ENCODE measurements at places on chromosomes 12 and 14.

DNA sequence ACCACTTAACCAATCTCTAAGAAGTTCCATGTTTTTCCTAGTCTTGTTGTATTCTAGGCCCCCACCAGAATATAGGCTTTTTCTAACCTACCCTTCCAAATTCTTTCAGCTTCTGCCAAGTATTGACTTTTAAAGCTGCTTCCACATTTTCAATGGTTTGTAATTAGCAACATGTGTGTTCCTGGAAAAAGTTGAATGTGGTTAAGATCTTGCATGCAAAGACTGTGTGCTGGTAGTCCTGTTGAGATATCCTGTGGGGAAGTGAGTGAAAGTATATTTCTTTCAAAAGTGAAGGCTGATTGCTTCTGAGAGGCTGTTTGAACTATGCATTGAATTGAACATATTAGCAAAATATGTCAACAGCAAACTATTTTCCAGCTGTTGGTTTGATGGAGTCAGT is 646 bp upstream of the OR6C4 start:
- no peak for DNase-seq

DNA sequence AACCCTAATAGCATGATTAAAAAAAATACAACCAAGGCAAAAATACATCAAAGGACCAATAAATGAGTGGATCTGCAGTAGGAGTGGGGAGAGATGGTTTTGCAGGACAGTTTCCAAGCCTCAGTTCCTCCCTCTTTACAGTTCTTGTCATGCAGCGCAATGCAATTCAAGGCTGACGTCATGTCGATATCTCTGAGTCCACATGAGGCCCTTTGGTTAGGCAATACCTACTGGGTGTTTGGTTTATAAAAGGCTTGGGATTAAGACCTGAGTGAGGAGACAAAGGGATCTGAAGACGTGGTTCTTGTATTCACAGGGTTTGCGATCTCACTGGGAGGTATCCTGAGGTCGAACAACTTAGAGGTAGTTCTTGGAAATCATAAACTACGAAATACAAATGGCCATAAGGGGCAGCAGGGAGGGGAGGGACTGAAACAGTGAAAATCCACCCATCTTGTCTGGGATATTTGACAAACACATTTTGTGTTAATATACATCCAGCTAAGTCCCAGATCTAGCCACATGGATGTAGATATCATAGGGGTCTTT is 441.0 kb downstream of the FUT8 start:
- no peak for DNase-seq

DNA sequence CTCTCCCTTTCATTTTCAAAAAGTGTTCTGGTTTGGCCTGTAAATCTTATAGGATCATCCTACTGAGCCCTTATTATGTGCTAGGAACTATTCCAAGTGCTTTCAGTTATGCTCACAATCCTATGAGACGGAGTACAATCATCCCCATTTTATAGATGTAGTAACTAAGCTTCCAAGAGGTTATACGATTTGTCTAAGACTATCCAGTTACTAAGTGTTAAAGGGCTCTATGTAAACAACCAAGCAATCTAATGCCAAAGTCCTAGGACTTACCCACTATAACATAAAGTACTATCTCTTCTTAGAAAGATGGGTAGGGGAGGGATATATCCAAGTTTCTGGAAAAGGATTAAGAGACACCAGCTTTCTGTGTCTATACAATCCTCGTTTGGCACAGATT is 6.7 kb downstream of the CFL2 start:
- no peak for DNase-seq

DNA sequence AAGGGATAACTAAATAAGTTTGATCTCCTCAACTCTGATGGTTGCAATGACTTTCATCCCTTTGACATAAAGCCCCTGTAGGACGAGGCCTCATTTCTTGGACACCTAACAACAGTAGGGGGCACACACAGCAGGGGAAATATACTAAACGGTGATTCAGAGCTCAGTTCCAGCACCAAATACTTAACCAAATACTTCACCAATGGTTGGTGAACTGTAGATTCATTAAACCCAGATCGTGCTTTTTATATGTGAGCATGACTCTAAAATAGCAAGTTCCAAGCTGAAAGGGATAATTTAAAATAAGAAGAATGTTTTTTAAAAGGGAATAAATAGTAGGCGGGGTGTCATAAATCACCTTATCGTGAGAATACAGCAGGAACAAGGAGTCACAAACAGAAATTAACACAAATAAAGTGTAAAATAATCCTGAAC is 53.2 kb downstream of the ATG2B start:
- DNase-seq = no peak

DNA sequence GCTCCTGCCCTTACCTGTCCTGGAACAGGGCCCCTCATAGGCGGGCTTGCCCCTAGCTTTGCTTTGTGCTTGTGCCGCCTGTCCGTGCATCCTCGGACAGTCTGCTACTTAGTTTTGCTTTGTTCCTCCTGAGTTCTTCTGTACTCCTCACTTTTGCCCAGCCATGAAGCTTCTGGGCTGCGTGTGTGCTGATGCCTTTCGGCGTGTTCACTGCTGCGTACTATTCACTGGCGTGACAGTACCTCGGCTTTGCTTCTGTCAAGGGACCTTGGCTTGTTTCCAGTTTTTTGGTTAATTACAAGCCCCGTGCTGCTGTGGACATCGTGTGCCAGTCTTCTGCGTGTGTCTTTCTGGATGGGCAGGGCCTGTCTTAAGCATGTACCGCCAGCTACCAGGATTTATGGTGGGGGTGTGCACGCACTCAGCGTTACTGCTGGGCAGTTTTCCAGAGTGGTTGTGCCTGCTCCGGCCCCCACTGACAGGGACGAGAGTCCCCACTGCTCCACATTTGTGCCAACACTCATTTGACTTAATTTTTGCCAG is 2.5 kb downstream of the PACS2 start:
- no peak for DNase-seq

DNA sequence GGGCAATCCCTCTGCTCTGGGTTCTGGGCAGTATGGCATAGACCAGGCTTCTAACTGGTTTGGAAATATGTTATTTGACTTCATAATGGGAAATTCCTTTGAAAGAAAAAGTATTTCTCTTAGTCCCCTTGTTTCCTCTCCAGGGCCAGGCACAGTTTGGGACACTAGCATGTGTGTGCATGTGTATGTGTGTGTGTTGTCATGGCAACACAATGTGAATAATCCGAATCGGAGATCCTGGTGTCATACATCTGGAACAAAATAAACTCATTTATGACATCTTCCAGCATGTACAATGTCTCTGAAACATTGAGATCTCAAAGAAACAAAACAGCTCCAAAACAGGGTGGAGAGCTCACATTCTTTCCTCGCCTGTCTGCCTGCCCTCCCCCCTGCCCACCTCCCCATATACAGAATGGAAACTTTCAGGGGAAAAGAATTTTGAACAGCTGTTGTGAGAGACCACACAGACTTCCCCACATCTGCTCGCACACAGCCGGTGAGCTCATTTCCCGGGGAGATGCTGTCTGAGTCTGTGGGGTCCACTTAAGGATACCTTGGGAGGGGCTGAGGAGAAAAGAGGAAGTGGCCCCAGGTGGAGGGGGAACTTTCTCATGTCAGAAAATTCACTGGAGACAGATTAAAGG is 55.5 kb upstream of the PARP11 start:
- DNase-seq = peak; percentile 84

DNA sequence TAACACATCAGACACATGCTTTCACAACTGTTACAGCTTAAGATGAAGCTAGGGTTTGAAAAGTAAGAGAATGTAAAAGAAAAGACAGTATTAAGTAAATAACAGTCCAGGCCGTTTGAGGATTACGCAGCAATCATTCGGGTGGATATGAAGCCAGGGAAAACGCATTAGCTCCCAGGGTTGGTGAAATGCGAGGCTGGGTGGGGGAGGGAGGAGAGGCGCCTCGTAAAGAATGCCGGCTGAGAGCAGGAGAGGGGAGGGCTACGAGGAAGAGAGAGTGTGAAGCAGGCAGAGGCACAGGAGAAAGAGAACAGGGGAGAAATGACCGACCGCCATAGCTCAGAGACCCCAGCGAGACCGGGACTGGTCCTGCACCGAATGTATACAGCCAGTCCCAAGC is 73.0 kb downstream of the IQSEC3 start:
- peak; percentile 85 for DNase-seq

GRCh38 chr14:101362529-101363260 is 198.6 kb upstream of the DIO3 start:
- no peak for DNase-seq

DNA sequence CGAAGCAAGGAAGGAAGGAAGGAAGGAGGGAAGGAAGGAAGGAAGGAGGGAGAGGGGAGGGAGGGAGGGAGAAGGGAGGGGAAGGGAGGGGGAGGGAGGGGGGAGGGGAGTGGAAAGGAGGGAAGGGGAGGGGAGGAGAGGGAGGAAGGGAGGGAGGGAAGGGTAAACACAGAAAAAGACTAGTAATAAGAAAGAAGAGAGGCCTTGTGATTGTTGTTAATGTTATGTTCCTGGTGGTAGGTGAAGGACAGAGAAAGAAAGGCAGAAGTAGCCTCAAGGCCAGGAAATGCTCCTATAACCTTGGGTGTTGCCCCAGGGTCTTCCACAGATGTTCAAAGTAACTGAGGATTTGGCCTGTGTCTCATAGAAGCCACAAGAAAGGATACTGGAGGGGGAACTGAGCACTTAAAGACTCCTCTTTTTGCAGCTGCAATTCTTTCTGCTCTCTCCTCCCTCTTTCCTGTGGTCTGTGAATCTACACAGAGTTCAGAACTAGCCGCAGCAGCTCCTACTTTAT is 164.2 kb downstream of the PRKD1 start:
- DNase-seq = no peak

DNA sequence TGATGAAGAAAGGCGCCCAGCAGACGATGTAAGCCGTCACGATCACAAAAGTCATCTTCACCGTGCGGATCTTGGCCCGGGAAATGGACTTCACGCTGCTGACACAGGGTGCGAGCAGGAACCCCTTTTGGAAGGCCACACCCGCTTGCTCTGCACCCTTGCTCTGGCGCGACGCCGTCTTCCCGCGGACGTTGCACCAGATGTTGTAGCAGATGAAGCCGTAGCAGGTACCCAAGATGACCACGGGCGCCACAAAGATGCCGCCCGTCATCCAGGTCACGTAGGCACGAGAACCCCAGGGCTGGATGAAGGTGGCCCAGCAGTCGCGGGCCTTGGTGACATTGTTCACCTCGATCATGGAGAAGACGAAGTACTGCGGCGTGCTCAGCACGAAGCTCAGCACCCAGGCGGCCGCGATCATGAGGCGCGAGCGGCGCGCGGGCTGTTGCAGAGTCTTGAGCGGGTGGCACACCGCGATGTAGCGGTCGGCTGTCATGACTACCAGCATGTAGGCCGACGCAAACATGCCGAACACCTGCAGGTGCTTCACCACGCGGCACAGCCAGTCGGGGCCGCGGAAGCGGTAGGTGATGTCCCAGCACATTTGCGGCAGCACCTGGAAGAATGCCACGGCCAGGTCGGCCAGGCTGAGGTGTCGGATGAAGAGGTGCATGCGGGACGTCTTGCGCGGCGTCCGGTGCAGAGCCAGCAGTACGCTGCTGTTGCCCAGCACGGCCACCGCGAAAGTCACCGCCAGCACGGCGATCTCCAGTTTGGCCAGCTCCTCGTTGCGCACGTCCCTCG is 890 bp downstream of the AVPR1A start:
- DNase-seq = peak; percentile 78

DNA sequence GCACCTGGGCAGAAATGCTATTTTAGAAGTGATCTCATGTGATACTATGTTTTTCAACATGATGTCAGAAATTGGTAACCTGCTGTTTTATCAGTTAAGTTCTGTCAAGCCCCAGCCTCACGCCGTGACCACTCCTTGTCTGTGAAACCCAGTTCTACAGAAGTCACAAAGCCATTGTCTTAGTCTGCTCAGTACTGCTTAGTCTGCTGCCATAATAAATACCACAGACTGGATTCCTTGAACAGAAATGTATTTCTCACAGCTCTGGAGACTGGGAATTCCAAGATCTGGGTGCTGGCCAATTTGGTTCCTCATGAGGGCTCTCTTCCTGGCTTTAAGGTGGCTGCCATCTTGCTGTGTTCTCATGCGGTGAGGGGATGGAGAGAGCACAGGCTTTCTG is 176.9 kb downstream of the PRKCH start:
- DNase-seq = no peak

DNA sequence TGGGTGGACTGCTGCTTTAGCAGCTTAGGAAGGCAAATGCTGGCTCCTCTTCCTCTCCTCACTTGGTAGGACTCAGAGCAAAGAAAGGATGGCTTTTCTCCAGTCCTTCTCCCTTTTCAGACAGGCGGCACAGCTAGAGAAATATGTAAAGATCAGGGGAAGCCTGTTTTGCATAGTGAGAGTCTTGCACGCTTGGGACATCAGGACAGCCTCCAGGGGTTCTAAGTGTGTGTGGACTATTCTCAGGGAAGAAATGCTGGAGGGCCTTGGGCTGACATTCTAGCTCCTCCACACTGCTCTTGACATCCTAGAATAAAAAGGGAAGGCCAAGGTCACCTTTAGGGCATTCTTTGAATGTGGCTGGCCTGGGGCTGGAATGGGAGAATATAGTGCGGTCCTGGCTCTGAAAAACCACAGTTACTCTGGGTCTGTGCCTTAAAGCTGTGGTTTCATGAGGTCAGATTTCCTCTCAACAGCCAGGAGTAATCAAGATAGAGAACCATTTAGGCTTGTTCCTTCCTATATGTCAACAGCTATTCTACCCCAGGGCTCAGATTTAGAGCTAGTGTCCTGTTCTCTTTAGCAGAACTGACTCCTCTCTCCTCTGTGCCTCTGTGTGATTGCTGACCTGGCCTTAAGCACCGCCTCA is 24.3 kb downstream of the CMA1 start:
- DNase-seq = no peak

GRCh38 chr12:51382173-51382572 is 9.0 kb downstream of the GALNT6 start:
- DNase-seq = no peak

DNA sequence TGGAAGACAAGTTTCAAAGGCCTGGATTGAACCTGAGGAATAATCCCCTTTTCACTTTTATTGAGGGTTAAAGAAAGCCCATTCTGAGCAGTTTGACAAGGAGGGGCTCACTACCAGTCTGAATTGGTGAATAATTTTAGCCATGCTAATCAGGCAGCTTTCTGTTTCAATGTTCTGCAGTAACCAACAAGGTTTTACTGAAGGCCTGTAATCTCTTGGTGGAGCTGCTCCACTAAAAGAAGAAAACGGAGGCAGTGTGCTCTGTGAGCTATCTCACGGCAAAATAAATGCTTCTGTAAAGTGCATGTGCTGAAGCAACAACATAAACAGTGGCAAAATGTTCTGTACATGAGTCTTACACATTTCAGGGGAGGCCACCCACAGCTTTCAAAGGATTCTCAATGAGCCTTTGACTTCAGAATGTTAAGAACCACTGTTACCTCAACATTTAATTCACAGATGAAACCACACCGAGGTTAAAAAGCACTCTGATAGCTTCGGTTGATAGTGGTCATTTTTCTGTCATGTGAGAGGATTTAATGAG is 111.2 kb downstream of the LRIG3 start:
- no peak for DNase-seq

GRCh38 chr14:63231766-63232165 is 27.5 kb downstream of the RHOJ start:
- DNase-seq = no peak

- DNase-seq = peak; percentile 86
Observed at GRCh38 chr14:62162998-62163589, 400.9 kb downstream of the SNAPC1 start.

Measured in eye (tissue), 1 donor.